ENCODE measurements at places on chromosomes 12 and 14.
A peak's percentile ranks its signal among the peaks of the same experiment; 100 is the strongest.

GRCh38 chr12:130791629-130792028, 47.4 kb downstream of the STX2 start:
- no peak for DNase-seq

- no peak for DNase-seq
These were observed 14.8 kb downstream of the LDHB start for GRCh38 chr12:21642707-21643389.

- no peak for DNase-seq
These were observed 430.9 kb downstream of the ATP23 start for GRCh38 chr12:58372298-58372697.

DNA sequence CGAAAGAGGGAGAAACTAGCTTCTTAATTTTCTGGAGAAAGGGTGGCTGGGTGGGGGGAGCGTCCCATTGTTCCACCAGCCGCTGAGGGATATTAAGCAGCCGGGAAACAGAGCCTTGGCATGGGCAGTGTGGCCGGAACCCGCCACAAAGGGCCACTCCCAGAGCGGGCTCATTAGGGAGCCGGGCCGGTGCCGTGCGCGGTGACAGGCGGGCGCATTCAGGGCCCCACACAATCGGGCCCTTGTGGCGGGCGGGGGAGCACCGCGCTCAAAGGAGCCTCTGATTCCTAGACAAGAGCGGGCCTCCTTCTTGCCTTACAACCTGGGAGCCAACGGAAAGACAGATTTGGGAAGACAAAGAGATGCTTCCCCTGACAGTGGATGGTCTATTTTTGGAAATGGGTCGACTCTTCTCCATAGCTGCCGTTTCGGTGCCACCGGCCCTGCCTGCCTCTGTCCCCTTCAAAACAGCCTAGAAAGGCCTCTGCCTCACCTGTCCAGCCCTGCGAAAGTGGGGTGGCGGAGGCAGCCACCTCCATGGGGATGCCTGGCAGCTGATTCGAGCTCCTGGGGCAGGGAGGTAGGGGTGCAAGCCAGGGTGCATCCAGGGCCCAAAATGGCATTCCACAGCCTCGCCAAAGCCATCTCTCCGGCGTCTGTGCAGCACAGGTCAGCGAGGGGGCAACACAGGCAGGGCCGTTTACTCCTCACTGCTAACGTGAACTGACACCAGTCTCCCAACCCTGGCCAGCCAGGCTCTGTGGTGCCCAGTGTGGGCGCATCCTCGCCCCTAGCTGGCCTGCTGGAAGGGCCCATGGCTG, 10.9 kb downstream of the CCDC85C start:
- no peak for DNase-seq

DNA sequence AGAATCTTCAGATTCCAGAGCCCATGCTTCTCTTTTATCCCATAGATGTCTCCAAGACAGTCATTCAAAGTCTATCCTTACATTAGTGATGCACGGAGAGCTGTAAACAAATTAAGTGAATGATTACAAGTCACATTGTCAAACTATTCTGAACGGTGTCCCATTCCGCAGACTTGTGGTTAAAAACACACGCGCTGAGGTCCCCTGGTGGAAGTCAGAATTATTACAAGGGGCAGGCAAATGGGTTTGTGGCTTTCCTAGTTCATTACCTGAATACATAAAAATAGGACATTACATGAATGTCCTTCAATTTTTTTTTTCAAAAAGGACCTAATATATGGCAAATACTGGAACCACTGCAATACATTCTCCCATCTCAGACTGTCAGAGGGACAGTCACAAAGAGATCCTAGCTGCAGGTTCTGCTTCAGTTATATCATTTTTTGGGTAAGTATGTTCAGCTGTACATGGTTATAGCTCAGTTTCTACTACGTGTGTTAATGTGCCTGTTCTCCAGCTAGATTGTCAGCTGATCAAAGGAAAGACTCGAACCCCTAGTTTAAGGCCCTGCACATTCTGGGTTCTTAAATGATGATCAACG, 53.1 kb upstream of the STON2 start:
- DNase-seq: peak; percentile 67

Measured in AG20443 (cell line).